ENCODE measurements at places on chromosomes 7 and 10.

DNA sequence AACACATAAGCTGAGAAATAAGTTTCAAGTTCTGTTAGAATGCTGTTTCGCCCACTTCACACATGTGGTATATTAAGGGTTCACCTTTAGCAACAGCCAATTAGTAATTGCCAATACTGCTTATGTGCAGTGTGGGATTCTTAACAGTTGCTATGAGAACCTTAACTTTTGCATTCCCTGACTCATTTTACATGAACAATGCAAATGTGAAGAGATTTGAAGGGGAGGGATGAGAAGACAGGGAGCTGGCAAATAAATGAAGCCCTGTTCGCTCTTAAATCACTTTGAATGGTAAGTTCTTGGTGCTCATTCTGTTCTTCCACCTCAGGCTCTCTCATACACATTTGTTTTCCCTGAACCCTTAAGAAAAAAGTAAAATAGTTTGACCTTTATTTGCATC, 82.3 kb downstream of the LRRC4 start:
- no peak for DNase-seq

GRCh38 chr7:51127618-51127904, 189.0 kb downstream of the COBL start:
- no peak for DNase-seq

- DNase-seq, result peak; percentile 96
Measured at GRCh38 chr10:96614515-96614914, 27.7 kb upstream of the TM9SF3 start.

GRCh38 chr7:79051915-79052314, 401.6 kb downstream of the MAGI2 start:
- no peak for DNase-seq

DNA sequence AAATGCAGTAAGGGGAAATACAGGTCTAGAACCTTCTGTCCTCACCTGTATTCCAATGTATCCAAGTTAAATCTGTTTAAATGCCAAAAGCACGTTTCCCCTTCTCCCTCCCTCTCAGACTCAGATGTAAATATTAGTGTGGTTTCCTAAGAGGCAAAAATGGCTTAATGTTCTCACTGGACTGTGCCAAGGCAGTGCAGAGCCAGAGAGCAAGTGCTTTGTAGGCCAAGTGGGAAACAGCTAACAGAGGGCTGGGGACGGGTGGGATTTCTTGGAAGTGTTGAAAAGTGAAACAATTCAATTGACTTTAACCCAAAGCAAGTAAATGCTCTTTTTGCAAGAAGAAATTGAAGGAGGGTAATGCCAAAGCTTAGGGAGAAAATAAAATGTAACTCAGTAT, 103.1 kb downstream of the GSAP start:
- no peak for DNase-seq

DNA sequence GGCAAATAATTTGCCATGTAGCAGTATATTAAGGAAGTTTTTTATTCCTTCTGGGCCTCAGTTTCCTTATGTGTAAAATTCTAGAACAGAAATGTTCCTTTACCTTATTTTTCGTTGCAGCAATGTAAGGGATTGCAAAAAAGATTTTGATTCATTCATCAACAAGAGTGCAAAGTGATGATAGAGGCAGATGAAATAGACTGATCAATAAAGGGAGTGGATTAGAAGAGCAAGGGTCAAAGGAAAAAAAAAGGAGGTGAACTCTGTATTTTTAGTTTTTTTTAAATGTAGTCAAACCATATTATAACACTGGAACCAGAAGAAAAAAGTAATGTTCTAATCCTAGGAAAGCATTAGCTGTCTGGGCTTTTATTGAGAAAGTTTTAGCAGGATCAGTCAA, 14.7 kb downstream of the TPST1 start:
- no peak for DNase-seq

DNA sequence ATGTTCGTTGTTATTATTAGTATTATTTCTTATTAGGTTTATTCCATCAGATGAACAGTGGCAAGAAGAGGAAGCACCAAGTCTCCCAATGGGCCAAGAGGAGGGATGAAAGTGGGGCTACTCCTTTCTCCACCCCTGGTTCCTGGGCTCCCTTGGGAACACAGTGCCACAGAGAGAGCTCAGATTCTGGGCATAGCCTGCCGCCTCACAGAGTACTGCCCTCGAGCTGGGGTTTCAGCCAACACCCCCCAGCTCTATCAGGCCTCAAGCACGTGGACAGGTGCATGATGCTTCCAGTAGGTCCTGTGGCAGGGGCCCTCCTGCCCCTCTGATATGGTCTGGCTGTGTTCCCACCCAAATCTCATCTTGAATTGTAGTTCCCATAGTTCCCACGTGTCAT, 103.6 kb upstream of the RNF32 start:
- no peak for DNase-seq

GRCh38 chr10:77578583-77579227, 58.9 kb downstream of the KCNMA1 start:
- DNase-seq, result peak; percentile 30

DNA sequence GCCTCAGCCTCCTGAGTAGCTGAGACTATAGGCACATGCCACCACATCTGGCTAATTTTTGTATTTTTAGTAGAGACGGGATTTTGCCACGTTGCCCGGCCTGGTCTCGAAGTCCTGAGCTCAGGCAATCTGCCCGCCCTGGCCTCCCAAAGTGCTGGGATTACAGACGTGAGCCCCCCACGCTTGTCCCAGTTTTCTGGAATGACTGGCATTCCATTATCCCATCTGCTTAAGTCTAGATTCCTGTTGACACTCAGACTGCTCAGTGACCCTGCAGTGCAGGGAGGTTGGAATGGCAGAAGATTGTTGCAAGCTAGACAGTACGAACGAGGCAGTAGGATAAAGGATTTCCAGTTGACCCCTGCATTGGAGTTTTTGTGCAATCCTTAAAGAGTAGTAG, 135.1 kb upstream of the NPS start:
- no peak for DNase-seq

DNA sequence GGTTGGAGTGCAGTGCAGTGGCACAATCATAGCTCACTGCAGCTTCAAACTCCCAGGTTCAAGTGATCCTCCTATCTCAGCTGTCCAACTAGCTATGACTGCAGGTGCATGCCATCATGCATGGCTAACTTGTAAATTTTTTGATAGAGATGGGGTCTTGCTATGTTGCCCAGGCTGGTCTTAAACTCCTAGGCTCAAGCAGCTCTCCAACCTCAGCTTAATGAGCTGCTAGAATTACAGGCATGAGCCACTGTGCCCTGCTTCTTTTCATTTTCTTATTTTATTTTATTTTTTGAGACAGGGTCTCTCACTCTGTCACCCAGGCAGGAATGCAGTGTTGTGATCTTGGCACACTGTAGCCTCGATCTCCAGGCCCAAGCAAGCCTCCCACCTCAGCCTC, 7.6 kb downstream of the PLA2G12B start:
- no peak for DNase-seq

DNA sequence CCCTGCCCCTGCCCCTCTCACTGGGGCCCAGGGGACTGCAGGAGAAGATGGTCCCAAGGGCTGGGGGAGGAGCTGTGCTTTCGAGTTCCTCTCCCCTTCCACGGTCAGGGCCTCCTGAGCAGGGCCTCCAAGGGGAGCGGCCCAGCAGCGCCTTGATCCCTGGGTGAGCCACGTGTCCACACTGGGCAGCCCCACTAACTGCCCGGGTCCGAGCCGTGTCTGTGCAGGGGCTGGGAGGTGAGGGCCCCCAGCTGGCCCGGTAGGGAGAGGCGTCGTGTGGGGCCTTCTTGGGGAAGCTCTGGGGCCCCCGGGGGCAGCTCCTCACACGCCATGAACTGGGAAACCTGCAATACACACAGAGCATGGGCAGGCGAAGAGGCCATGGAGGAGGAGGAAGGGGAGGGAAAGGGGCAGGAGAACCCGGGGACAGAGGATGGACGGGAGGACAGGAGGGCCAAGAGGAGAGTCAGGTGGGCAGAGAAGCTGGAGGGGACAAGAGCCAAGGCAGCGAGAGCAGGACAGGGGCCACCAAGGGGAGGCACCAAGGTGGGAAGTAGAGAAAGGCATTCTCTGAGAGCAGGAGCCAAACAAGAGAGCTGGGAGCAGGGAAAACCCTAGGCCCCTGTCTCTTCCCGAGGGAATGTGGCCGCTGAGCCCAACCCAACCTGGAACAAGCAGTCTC, 32.8 kb downstream of the KCNH2 start:
- DNase-seq, result no peak

DNA sequence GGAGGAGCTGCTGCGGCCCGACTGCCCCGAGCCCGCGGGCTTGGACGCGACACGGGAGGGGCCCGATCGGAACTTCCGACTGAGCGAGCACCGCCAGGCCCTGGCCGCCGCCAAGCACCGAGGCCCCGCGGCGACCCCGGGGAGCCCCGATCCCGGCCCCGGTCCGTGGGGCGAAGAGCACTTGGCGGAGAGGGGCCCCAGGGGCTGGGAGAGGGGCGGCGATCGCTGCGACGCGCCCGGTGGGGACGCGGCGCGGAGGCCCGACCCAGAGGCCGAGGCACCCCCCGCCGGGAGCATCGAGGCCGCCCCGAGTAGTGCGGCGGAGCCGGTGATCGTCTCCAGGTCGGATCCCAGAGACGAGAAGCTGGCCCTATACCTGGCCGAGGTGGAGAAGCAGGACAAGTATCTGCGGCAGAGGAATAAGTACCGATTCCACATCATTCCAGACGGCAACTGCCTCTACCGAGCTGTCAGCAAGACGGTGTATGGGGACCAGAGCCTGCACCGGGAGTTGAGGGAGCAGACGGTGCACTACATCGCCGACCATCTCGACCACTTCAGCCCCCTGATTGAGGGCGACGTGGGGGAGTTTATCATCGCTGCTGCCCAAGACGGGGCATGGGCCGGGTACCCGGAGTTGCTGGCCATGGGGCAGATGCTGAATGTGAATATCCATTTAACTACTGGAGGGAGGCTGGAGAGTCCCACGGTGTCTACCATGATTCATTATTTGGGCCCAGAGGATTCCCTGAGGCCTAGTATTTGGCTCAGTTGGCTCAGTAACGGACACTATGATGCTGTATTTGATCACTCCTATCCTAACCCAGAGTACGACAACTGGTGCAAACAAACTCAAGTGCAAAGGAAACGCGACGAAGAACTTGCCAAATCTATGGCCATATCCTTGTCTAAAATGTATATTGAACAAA, 1.4 kb downstream of the OTUD1 start:
- peak; percentile 37 for DNase-seq

DNA sequence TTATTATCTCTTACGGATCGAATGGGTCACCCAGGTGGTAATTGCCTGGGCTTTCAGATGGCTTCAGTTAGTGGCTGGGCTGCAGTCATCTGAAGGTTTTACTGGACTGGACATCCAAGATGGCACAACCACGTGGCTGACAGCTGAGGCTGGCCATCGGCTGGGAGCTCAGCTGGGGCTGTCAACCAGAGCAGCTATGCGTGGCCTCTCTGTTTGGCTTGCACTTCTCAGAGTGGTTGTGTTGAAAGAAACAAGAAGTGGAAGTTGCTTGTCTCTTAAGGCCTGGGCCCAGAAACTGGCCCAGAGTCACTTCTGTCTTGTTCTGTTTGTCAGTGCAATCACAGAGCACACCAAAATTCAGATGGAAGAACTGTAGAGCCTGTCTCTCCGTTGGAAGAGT, 5.7 kb upstream of the GDI2 start:
- DNase-seq, result no peak

GRCh38 chr10:69303632-69304051, 25.3 kb downstream of the HK1 start:
- peak; percentile 50 for DNase-seq
